ENCODE measurements at places on chromosomes 3 and 15.
A peak's percentile ranks its signal among the peaks of the same experiment; 100 is the strongest.

DNA sequence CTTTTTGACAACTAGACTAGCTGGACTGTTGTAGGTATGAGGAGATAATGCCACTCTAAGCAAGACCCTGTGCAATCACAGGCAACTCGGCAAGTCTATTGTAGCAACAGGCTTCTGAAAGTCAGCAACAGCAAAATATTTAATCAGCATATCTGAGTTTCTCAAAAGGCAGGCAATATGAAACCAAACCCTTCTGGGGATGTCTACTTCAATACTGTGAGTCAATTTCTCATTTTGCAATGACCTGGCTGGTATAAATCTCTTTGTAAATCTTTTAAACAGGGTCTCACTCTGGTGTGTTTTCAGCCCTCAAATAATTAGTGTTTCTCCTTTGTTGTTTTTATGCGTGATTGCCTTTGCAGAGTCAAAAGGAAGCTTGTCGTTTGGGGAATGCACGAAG, 1044.5 kb downstream of the NTRK3 start:
- no peak for DNase-seq

GRCh38 chr15:29675791-29676301, 146.4 kb downstream of the TJP1 start:
- DNase-seq: no peak

- DNase-seq: no peak
Measured at GRCh38 chr15:70802629-70803028, 39.3 kb upstream of the UACA start.

DNA sequence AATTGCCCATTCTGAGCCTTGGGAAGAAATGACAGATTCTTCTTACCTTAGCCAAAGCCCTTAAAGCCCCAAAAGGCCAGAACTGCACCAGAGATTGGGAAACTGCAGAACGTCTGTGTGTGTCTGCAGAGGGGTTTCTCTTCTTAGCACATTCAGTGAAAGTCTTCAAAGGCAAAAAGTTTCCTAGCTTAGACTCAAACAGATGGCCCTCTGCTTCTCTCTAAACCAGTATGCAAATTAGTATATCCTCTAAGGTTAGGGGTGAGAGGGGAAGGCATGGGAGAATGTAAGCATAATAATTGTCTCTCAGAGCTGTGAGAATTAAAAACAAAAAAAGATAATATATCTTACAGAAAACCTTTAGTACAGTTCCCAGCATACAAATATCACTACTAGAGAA, 334.0 kb upstream of the MCTP2 start:
- no peak for DNase-seq

DNA sequence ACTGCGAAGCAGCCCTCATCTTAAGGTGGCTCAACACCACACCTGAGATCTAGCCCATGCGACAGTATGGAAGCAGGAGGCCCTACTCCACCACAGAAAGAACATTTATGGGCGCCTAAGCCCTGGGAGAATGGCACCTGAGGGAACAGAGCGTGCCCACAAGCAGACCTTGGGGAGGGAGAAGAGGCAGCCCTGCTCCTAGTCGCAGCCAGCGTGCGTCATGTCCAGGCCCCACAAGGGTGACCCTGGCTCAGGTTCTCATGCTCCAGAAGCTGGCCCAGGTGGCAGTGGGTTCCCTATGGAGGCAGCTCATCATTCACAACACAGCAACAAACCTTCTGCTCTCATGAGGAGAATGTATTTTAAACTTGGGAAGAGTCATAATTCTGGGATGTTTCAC, 19.3 kb upstream of the ANPEP start:
- DNase-seq: no peak

- DNase-seq: no peak
Measured at GRCh38 chr3:117962750-117963149, 1071.9 kb downstream of the IGSF11 start.

DNA sequence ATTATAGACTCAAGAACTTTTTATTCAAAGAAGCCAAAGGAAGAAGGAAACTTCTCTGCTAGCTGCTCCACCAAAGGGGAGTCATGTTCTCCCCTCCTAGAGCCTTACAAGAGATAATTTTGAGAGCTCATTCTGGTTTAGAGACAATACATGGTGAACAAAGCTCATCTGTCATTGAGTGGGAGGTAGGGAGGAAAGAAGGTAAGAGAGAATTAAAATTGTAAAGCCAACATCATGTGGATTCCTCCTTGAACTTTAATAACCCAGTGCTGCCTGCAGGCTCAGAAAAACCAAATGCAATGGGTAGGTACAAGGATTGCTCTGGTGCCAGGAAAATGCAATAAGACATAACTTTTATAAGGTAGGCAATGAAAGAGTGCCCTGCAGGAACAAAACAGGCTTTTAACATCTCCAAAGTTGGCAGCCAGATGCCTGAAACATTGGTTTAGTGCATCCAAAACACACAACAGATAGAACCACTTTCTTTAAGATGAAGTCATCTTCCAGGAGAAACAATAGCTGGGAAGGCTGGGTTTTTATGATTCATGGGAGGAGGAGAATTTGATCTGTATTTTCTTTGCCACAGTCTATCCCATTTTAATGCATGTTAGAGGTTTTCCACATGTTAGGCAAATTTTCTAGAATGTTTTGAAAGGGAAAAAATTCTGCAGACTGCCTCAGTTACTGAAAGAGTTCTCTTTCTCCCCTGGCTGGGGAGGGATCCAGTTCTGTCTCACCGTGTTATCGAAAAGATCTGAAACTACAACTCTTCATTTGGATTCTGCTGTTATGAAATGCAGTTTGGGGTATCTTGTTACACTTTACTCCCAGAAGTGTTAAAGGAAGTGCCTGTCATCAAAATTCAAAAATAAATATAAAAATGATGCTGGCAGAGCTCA, 11.3 kb upstream of the ARHGEF3 start:
- DNase-seq: no peak

- no peak for DNase-seq
Measured at GRCh38 chr3:110969229-110970211, 102.1 kb upstream of the NECTIN3 start.

DNA sequence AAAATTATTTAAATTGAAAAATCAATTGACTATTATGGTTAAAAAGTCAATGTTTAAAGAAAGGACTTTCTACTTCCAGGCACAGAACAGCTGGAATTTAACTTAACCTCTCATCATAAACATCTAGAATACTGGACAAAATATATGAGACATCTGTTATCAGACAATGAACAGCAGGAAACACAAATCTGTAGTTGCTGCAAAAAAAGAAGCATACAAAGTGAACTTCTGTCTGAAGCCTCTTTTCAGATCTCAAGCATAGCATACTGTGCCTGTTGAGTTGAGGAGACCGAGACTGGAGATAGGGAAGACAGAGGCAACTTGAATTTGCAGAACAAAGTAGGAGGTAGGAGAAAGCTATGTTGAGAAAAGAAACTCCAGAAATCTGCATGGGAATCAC, 140.0 kb upstream of the CBLB start:
- DNase-seq: no peak

DNA sequence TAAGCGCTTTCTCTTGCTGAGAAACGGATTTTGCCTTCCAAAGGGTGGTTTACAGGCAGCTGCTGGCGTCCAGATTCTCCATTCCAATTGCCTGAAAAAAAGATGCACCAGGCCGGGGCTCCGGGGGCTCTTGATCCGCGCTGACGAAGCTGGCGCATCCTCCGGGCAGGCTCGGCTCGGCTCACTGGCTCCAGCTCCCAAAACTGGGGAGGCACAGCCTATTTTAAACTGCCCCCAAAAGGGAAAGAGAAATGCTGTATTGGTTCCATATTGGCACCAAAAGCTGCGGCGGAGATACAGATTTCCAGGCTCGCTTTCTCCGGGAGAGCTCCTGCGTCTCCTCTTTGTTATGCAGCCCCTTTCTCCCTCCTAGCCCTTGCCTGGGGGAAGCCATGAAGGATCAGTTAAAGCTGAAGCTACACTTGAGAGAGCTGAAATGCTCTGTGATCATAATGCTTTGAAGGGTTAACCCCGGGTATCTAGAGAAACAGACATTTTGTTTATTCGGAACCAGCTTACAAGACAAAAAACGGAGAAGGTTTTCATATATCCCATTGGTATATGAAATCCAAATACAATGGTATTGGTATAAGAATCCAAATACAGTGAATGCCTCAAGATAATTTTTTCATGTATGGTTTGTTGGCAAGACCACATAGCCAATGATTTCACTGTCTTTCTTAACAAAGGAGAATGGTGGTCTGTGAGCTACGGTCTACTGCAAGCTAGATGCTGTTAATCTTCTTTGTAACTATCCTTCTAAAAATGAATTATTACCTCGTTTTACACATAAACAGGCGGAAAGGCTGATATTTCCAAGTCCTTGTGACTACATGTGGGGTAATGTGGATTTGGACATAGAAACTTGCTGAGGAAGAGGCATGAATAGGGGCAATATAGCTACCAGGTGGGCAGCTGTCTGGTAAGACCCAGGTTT, 693 bp downstream of the CD200 start:
- DNase-seq: peak; percentile 62

- DNase-seq: no peak
Measured at GRCh38 chr3:109874896-109875708, 537.8 kb upstream of the DPPA4 start.

GRCh38 chr15:68698708-68699107, 119.9 kb downstream of the CORO2B start:
- DNase-seq: no peak

- no peak for DNase-seq
Measured at GRCh38 chr3:159432682-159433340, 555.8 kb upstream of the IL12A start.

- no peak for DNase-seq
Measured at GRCh38 chr3:78277220-78277619, 1237.3 kb downstream of the ROBO2 start.

- DNase-seq: no peak
Measured at GRCh38 chr3:24622138-24622537, 127.5 kb upstream of the THRB start.

- no peak for DNase-seq
Measured at GRCh38 chr3:11288021-11288491, 15.9 kb downstream of the ATG7 start.

DNA sequence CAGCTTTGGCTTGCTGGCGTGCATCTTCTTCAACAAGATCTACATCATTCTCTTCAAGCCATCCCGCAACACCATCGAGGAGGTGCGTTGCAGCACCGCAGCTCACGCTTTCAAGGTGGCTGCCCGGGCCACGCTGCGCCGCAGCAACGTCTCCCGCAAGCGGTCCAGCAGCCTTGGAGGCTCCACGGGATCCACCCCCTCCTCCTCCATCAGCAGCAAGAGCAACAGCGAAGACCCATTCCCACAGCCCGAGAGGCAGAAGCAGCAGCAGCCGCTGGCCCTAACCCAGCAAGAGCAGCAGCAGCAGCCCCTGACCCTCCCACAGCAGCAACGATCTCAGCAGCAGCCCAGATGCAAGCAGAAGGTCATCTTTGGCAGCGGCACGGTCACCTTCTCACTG, 40.6 kb upstream of the CSTA start:
- no peak for DNase-seq

DNA sequence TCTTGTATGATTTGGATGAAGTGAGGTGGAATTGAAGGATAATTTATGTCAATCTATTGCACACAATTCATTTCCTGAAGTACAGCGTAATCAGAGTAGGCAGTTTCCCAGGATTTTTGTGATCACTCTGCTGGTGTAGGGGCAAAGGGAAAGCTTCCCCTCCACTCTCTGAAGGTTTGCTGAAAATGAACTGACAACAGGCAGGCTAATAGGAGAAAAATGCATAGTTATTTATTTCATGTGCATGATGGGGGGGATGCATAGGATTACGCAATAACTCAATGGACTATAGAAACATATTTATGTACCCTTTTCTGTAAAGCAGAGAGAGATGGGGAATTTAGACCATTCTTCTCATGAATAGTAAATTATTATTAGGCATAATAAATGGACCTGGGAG, 872.9 kb downstream of the NAALADL2 start:
- no peak for DNase-seq

- no peak for DNase-seq
Measured at GRCh38 chr3:117954131-117954530, 1080.5 kb downstream of the IGSF11 start.

GRCh38 chr15:89472785-89473256, 23.6 kb downstream of the RHCG start:
- no peak for DNase-seq

DNA sequence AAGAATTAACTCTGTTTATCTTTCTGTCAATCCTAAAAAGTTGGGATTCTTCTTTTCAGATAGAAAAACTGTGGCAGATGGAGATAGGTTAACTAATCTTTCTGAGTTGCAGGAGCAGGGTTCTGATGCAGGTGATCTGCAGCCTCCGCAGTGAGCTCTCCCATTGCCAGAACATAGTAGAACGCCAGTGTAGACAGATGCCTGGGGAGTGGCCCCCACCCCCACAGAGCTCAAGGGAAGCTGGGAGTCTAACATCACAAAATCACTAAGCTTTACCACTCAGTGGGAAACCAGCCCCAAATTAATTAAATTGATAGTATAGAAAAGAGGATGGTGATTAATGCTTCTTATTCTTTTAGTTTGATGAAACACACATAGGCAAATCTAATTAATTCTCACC, 295.0 kb upstream of the ATP10A start:
- DNase-seq: no peak

DNA sequence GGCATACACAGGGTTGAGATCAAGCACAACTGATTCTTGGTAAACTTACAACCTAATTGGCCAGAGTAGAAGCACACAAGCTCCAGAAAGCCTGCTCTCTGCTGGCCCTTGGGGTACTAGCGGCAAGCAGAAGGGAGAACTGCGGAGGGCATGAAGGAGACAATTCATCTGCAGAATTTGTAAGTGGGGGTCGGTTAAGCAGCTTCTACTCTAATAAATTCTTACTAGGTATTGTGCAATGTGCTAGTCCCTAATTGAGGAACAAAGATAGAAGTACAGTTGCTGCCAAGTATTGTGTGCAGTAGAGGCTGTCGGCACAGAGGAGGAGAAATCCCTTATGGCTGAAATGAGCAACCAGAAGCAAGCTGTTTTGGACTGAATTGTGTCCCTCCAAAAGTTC, 91.2 kb upstream of the VEPH1 start:
- no peak for DNase-seq

DNA sequence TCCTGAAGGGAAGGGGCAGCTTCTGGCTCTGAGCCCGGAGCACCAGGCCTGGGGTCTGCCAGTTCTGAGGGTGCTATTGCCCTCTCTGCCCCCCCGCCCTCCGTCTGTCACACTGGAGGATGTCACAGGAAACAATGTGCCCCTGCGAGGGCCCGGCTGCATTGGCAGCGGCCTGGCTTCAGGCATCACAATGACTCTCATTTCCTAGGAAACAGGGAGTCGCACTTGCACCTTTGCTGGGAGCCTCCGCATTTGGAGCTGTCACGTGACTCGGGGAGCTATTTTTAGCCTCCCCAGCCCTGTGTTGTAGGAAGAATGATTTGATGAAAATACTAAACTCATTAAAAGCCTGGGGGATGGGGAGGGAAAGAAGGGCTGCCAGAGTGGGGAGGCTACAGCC, 518.9 kb downstream of the SHQ1 start:
- peak; percentile 35 for DNase-seq

DNA sequence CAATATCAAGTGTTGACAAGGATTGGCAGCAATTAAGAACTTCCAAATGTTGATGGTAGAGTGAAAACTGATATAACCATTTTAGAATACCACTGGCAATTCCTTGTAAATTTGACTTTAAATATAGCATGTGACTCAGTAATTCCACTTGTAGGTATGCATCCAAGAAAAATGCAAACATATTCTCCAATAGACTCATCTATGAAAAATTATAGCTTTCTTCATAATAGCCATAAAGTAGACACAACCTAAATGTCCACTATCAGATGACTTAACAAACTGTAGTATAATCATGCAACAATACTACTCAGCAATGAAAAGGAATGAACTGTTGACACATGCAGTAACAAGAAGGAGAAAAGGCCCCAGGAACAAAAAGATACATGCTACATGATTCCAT, 988.1 kb downstream of the FHIT start:
- no peak for DNase-seq

All from caudate nucleus (tissue), 63 donors.